Right lobe of liver (tissue), 6 donors: ENCODE measurements at places on chromosomes 6 and 20.
A peak's percentile ranks its signal among the peaks of the same experiment; 100 is the strongest.

DNA sequence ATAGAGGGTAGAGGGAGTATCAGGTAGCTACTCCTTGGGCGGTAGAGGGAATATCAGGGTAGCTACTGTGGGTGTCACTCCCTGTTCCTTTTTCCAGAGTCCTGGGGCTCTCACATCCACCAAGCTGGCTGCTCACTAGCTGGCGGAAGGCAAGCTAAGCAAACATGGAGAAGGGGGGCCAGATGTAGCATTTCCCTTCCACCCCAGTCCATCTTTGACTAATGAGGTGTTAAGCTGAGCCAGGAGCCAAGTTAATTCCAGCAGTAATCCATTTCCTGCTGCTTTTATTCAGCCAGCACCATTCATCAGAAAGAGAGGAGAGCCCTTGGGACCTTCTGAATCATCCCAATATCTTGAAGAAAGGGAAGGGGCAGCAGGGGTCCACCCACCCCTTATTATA, 330.0 kb downstream of the ZFAND3 start:
- DNase-seq = no peak

DNA sequence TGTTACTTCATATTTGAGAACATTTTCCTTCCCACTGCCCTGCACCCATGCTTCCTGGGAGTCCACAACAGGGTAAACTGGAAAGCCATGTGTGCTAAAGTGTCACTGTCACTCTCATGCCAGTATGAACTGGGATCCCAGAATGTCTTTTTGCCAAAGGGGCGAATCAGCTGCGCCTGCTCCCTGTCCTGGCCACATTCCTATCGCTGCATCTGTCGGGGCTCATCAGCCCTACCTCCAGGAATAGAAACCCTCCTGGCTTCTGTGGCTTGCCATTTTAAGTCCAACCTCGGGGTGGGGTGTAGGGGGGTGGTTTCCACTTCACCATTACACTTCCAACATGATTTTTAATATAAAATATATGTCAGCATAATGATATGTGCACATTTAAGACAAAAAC, 933 bp downstream of the KLHL31 start:
- no peak for DNase-seq

GRCh38 chr6:76982476-76983199, 480.7 kb downstream of the HTR1B start:
- no peak for DNase-seq

DNA sequence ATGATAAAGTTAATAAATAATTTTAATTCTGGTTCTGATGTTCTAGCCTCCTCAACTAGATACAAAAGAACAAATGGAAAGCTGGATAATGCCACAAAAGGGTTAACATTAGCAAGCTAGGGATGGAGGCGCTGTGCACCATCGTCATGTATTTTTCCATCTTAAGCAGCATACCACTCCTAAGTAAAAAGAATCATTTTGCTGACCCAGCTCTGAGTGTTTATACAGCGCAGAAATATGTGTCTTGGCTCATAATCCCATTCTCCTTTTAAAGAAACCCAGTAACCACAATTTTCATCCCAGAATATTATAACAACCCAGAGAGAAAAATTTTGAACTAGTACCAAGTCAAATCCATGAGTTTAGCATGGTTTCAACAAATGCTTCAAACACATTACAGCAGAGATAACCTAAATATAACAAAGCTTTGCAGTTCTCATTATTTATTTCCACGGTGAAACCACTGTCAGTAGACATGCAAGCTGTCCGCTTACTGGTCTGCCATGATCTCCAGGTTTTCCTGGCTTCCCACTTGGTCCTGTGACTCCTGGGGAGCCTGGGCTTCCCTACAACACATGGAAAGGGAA, 111.1 kb downstream of the COL12A1 start:
- no peak for DNase-seq

DNA sequence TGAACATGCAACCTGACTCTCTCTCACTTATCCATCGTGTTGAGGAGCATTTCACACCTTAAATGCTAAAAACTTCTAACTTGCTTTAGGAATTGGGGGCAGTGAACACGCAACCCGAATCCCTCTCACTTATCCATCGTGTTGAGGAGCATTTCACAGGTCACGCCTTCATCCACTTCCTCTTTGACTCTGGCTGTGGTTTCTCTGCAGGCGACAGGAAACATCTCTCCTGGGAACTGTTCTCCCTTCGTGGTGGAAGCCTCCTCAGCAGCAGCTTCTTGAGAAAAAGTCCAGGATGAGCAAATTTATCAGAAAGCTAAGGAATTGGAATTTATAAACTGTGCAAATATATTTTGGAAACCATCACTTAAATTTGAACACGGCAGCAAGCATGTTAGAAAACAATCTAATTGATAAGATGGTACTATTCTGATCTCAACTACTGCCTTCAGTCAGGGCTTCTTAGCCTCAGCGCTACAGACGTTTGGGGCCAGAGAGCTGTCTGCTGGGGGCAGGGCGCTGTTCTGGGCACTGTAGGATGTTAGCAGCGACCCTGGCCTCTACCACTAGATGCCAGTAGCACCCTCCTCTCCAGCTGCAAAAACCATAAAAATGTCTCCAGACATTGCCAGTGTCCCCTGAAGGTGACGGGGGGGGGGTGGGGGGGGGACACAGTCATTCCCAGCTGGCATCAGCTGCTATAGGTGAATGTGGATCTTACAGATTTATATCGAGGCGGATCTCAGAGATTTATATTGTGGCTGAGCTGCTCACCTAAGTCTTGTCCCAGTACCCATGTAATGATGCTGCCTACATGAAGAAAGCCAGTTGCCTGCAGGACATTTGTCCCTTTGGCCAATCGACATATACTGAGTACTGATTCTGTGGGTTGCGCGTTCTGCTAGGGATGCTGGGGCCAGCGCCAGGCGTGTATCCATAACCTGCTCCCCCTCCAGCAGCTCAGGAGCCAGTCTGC, 26.2 kb downstream of the CTCFL start:
- no peak for DNase-seq

- DNase-seq = no peak
Observed at GRCh38 chr6:116041934-116042333, 18.8 kb downstream of the FRK start.

GRCh38 chr6:96613291-96613999, 50.5 kb downstream of the FHL5 start:
- no peak for DNase-seq

- no peak for DNase-seq
Observed at GRCh38 chr6:7463785-7464184, 74.2 kb downstream of the RIOK1 start.

DNA sequence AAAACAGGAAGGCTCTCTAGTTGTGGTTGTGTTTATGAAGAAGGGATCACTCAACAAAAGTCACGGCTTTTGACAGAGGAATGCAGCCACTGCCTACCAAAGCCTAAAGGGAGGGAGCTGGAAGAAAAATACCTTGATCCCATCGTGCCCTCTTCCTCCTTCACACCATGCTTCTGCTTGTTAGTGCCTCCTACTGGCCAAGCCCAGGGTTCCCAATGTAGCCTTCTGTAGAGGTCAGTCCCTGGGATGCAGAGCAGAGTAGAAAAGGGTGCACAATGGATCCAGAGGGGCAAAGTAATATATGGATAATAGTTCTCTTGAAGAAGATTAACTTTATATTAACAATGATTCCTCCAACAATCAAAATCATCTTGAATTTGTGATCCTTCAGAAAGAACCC, 293.5 kb upstream of the FERMT1 start:
- no peak for DNase-seq

DNA sequence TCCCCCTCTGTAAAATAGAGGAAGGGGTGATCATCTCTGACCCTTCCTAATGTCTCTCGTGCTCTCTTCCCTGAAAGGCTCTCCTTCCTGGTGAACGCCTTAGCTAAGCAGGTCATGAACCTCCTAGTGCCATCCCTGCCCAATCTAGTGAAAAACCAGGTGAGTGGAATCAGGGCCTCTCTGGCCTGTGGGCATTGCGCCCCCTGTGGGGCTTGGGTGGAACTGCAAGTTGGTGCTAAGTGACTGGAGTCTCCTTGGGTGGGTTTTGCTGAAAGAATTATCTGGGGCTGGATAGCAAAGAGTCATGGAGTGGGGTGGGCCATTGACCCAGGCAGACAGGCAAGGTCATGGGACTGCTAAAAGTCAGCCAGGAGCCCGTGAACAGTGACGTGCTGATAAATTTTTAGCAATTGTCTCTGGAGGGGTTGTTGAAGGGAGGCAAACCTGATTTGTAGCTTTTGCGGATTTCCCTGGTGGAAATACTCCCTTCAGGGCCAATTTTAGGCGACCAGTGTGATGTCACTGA, 8.9 kb downstream of the BPIFB1 start:
- DNase-seq = no peak

- DNase-seq = no peak
Observed at GRCh38 chr6:83511266-83511665, 1.1 kb upstream of the PRSS35 start.

- DNase-seq = no peak
Observed at GRCh38 chr6:146950351-146950835, 253.8 kb upstream of the STXBP5 start.

- no peak for DNase-seq
Observed at GRCh38 chr6:31143148-31143547, 4.3 kb upstream of the PSORS1C2 start.

DNA sequence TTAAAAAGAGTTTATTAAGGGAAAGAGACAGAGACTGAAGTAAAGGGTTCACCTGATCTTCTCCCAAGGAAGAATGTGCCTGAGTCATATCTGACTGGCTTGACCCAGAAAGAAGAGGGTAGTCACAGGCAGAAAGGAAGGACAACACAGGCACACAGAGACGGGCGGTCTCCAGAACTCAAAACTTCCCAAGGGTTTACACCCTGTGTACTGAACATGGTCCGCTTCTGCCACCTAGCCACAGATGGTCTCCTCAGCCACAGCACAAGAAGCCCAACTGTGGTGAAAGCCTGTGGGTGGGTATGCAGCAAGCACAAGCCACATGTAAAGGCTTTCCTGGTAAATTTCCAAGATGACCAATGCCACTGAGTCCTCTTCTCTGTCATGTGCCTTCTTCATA, 17.2 kb downstream of the UNC5CL start:
- DNase-seq = no peak

GRCh38 chr6:24240943-24241342, 114.9 kb downstream of the NRSN1 start:
- no peak for DNase-seq

- DNase-seq = no peak
Observed at GRCh38 chr6:87830907-87831306, 128.9 kb upstream of the AKIRIN2 start.

DNA sequence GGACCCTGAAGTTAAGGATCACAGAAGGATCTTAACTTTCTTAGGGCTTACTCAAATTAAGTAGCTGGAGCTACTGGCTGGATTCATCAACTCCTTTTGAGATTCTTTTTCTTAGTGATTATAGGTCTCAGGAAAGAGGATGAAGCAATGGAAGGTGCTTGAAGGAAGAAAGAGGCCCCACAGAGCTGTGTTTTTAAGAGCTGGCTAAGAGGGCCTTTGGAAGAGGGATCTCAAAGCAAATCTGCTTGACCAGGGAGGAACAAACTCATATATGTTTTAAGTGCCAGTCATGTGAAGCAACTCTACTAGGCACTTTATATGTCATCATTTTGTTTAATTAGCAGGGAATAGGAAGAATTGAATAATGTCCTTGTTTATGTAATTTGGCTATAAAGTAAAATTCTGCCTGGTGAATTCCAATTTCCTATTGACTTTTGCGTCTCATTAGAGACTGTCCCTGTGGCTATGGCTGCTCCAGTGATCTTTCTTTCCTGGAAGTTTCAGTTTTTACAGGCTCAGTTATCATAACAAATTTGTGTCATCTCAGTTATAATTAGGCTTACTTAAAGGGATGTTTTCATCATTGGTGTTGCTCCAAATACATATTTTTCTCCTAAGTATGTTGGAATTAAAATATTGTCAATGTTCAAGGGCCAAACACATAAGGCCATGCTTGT, 222.8 kb upstream of the CITED2 start:
- DNase-seq = no peak

GRCh38 chr6:81894788-81895271, 142.3 kb upstream of the TENT5A start:
- DNase-seq = peak; percentile 54

DNA sequence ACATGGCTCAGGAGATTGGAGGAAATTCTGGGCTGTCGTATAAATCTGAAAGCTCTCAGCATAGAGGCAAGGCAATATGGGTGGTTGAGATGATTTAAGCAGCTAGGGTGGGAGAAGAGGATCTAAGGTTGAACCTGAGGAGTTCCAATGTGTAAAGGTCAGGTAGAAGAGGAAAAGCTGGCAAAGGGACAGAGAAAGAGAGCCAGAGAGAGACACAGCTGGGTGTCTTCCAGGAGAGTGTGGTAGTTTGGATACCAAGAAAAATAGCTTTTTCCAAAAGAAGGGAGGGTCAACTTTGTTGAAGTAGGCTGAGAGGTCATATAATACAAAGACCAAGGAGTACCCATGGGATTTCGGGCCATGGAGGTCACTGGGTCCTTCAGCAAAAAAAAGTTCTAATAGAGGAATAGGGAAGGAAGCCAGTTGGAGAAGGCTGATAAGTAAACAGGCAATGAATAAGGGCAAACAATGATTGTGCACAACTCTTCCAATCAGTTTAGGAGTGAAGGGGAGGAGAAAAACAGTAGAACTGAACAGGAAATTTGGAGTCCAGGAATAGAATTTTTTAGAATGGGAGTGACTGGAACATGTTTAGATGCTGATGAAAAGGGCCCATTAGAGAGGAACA, 135.1 kb downstream of the QRSL1 start:
- no peak for DNase-seq

GRCh38 chr6:56914798-56915658, 39.9 kb upstream of the BEND6 start:
- DNase-seq = no peak

GRCh38 chr6:26613201-26613600, 16.4 kb downstream of the ABT1 start:
- DNase-seq = no peak

DNA sequence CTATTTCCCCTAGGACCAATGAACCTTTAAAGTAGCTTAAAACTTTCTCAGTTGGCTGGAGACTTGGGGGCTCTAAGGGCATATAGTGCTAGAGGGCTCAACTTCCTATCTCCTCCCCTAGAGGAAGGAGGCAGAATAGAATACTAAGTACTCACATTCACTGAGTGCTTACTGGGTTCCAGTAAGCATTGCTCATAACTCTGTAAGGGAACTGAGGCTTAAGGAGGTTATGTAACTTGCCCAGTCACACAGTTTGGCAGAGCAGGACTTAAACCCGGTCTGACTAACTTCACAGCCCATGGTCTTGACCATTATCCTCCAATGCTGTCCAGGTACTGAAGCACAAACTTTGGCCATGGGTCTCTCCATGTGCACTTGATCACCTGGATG, 12.5 kb downstream of the SESN1 start:
- no peak for DNase-seq

DNA sequence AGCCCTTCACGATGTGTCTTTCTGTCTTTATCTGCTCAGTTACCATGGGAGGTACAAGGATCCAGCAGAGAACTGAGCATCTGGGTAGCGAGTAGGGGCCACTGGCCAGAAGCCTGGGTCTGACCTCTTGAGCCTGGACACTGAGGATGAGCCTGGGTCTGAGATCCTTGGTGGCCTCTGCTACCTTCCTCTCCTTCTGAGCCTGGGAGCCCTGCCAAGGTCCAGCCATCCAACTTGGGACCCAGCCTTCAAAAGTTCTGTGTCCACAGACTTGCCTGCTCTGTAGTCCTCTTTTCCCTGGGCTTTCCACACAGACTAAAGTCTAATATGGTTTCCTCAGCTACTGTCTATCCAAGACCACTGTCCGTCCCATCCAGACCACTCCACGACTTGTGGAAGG, 60.2 kb upstream of the NAA20 start:
- no peak for DNase-seq

- no peak for DNase-seq
Observed at GRCh38 chr6:79377888-79378348, 143.4 kb upstream of the HMGN3 start.

GRCh38 chr6:80956898-80957297, 795.6 kb downstream of the TENT5A start:
- DNase-seq = no peak

GRCh38 chr20:3449319-3449718, 21.5 kb upstream of the ATRN start:
- no peak for DNase-seq
